Stimulated activated CD8-positive, alpha-beta memory T cell treated with anti-CD3 and anti-CD28 coated beads, Interleukin-12 subunit alpha, Interleukin-12 subunit beta, amount 100 ng/mL, for 4 hours (primary cell): ENCODE measurements at places on chromosomes 5 and 9.

DNA sequence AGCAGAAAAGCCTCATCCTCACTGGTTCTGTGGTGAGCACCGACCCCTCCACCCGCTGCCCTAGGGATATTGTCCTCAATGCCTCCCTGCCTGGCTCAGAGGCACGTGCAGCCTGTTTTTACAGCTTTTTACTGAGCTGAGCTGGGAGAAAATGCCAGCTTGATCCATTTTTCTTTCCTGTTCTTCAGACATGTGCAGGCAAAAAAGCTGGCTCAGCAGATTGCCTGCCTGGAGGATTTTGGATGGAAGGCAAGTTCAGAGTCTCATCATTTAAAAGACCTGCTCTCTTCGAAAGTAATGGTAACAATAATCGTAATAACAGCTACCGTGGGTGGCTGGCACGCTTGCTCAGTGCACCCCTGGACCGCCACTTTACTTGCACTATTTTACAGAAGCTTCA is 135.0 kb upstream of the SMIM23 start:
- DNase-seq, result no peak

DNA sequence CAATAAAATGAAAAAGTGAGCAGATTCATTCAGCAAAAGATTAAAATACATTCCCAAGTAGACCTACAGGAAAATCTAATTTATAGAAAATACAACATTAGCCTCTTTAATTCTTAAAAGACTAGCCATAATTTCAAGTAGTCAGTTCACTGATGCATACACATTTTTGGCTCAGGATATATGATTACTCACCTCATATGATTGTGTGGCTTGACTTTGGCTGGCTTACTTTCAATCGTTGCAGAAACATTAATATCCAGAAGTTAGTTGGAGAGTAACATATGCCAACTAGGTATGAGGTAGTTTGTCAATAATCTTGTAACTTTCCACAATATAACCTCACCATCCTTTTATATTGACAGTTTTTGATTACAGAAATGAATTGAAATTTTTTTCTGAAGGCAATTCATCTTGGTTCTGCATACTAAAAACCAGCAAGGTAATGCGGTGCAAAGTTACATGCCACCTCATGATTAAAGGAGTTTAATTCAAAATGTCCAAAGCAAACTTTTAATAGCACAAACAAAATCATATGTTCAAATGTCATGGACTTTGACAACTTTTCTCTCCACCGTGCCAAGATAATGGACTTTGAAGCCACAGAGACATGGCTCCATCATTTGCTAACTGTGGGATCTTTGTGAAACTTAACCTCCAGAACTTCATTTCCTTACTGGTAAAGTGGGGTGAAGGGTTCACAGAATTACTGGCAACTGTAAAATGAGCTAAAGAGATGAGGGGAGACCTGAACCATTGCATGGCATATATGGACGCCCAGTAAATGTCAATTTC is 76.6 kb upstream of the PAM start:
- DNase-seq, result no peak

DNA sequence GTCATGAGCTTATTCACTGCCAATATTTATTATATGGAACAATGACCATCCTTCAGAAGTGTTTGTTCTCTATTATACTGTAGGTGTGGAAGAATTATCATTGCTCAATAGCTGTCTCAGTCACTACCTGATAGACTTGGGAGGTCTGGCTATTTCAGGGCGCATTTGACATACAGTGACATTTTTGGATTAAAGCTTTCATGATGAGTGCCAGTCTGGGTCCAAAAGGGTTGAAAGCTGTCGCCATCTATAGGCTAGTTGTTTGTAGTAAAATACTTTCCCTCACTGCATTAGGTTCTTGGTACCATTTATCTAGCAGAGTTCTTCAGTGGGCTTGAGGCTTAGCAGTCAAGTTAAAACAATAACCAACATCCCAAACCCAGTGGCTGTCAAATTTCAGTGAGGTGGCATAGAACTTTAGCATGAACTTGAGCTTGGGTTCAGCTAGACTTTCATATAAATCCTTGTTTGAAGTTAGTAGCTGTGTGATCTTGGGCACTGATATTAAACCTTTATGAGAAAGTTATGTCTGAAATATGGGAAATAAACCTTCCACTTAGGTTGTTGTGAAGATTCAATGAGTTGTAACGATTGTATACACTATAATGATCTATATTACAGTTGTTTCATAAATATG is 110.5 kb upstream of the CDKN2B start:
- no peak for DNase-seq

GRCh38 chr5:140109018-140109758 is 4.7 kb upstream of the PURA start:
- no peak for DNase-seq

GRCh38 chr9:28539434-28540070 is 966.3 kb upstream of the C9orf72 start:
- no peak for DNase-seq

- no peak for DNase-seq
Observed at GRCh38 chr9:6224393-6225154, 9.0 kb downstream of the IL33 start.

DNA sequence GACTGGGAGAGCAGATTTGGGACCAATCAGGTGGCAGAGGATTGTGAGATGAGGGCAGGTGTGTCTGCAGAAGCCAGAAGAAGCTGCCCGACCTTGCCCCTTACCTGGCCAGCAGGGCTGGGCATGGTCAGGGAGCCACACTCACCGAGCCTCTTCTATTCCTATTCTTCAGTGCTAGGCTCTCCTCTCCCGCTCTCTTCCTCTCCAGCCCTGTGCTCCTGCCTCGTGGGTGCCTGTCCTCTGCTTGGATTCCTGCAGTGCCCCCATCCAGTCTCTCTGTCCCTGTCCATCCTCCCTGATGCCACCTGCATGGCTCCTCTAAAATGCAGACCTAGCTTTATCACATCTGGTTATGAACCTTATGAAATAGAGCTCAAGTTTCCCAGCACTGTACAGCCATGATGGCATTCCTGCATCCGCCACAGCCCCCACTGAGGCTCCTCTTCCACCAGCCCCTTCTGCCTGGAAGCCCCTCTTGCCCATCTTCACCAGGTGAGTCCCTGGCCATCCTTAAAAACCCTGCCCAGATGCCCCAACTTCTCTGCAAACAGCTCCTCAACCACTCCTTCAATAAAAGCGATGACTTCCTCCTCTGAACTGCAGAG is 8.2 kb downstream of the UBE2QL1 start:
- no peak for DNase-seq

GRCh38 chr9:27124151-27124550 is 15.1 kb downstream of the TEK start:
- DNase-seq, result no peak

GRCh38 chr5:78778538-78778937 is 130.0 kb upstream of the LHFPL2 start:
- DNase-seq, result no peak

DNA sequence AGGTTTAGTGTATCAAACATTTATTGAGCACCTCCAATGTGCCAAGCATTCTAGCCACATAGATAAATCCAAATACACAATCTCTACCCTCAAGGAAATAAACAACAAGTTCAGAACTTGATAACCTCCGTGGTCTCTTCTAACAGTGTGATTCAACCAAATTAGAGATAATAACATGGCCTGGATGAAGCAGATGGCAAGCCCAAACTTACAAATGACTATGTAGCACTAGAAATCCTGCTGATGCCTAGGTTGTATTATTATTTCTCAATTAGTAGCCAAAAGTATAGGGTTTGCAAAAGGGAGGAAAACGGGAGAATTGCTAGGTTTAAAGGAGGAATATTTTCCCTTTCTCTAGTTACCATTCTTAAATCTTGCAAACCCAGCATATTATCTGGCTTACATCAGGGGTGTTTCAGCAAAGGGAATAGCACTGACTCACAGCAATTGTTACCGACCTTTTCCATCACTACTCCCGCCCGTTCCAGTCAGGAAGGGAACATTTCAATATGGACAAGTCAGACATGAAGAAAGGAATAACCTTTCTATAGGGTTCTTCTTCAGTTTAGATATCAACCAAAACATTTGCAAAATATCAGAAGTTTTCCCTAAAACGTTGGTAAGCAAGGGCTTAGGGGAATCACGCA is 2.3 kb downstream of the DPYSL3 start:
- no peak for DNase-seq

GRCh38 chr9:83986765-83987401 is 6.3 kb downstream of the RMI1 start:
- DNase-seq, result no peak
